ENCODE measurements at places on chromosomes 5 and 9. TPM values are rescaled to one million over a fixed set of nuclear protein-coding genes. Genes with fewer than 3 reads are reported as not detected.

DNA sequence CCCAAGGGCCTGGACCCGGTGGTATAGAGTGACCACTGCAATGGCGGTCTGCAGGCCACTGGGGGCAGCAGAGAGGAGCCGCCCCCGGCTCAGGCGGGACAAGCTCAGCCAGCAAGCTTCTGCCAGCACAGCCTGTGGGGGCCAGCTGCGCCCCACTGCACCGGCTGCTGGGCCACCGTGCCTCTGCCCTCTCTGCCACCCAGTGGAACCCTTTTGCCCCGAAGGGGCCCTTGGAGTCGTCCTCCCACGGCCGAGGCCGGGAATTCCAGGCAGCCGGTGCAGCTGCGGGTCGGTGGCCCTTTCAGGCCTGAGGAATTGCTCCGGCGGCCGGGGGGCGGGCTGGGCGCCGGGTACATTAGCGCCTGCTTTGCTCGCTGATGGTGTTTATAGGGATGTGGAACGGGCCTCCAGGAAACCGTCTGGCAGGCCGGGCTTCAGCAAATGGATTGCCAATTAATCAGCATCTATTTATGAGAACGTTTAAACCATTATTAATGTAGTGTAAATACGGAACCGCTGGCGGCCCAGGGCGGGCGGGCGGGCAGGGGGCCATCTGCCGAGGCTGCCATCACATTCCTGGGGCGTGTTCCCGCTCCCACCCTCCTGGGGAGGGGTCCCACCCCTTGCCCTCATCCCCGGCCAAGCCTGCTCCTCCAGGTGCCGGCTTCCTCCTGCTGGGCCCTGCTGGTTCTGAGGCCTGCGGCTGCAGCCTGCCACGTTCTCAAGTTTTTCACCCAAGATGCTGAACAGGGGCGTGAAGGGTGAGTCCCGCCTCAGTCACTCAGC, 127.4 kb downstream of the BARX1 start:
- peak overlapping the region; percentile 63 for H3K4me3 ChIP-seq
- no peaks in the 10 kb centered on the region for H3K4me1 ChIP-seq
- no peak overlapping the region for H3K27ac ChIP-seq
- peak; percentile 99 for DNase-seq
- no peaks in the 10 kb centered on the region for H3K27me3 ChIP-seq

DNA sequence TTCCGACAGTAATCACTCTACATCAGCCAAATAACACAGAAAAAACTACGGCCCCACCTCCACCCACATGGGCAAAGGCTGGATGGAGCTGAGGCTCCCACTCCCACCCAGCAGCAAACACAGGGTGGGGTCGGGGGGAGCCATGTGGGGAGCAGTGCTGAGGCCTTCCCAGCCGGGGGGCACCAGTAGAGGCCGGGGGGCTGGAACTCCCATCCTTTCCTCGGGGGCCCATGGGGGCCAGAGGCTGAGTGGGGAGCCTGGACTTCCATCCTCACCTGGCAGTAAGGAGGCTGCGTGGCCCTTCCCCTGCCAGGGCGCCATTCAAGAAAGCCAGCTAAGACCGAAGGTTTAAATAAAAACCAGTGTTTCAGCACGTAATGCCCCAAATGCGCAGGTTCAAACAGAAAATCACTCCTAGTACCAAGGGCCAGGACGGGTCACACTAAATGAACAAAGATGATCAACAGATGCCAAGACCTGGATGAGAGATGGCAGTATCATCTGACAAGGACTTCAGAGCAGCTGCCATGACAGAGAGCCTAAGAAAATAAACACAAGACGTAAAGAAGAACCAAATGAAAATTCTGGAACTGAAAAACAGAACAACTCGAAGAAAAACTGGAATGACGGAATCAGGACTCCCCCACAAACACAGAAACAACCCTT, 9.4 kb downstream of the CCDC127 start:
- H3K4me1 ChIP-seq = peaks cover 3% of the 10 kb centered on the region
- peak; percentile 62 for DNase-seq
- H3K27me3 ChIP-seq = no peaks in the 10 kb centered on the region
- H3K36me3 ChIP-seq = peaks cover 22% of the 10 kb centered on the region
- no peak overlapping the region for H3K4me3 ChIP-seq
- H3K27ac ChIP-seq = peak overlapping the region; percentile 3

CNTLN gene
- 17.7 TPM for total RNA-seq

GRCh38 chr9:121748074-121748473, 96.6 kb downstream of the DAB2IP start:
- H3K4me3 ChIP-seq = no peak overlapping the region
- H3K36me3 ChIP-seq = no peaks in the 10 kb centered on the region
- peaks cover 41% of the 10 kb centered on the region for H3K4me1 ChIP-seq
- H3K27ac ChIP-seq = peak overlapping the region; percentile 60

- no peak for DNase-seq
- no peaks in the 10 kb centered on the region for H3K4me1 ChIP-seq
- H3K36me3 ChIP-seq = no peaks in the 10 kb centered on the region
- no peaks in the 10 kb centered on the region for H3K27me3 ChIP-seq
- H3K27ac ChIP-seq = no peak overlapping the region
Observed at GRCh38 chr5:8184455-8185063, 315.6 kb downstream of the MTRR start.

GOLPH3 gene
- 88.7 TPM for total RNA-seq

SPARC gene
- total RNA-seq = 4,600 TPM

DNA sequence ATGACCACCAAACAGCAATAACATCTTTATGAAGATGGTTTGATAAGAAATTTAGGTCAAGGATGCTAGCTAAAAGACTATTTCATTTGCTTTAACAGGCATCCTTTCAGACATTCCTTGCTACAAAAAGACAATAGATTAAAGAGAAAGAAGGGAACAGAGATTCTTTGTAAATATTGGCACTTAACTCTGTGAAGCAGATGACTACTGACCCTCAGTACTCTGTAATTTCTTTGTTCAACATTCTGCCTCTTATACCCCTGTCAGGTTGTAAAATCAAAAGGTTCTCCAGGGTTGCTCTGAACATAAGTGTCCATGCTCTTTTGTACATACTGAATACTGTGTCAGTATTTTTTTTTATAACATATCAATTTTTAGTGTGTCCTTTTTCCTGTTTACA, 610.6 kb upstream of the GRAMD2B start:
- no peaks in the 10 kb centered on the region for H3K27me3 ChIP-seq
- H3K36me3 ChIP-seq = no peaks in the 10 kb centered on the region
- H3K4me3 ChIP-seq = no peak overlapping the region
- no peak for DNase-seq
- no peaks in the 10 kb centered on the region for H3K4me1 ChIP-seq
- no peak overlapping the region for H3K27ac ChIP-seq

RNF130 gene
- 28.6 TPM for total RNA-seq

DNA sequence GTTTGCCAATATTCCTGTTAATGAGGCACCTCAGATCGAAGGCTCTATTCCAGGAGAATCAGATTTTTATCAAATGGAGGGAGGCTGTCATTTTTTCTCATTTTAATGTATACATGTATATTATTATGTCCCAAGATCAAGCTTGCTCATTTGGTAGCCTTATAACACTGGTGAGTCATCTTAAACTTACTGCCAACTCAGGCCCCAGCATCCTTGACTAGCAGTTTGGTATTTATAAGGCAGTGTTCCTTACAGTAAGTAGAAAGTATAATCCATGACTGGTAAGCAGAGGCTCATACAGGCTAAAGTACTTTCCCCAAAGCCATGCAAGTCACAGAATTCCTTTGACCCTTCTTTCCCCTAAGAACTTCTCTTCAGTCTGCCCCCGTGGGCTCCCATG, 90.7 kb upstream of the NR3C1 start:
- peak overlapping the region; percentile 52 for H3K27ac ChIP-seq
- H3K4me1 ChIP-seq = peaks cover 28% of the 10 kb centered on the region
- H3K36me3 ChIP-seq = no peaks in the 10 kb centered on the region
- DNase-seq = no peak
- no peaks in the 10 kb centered on the region for H3K27me3 ChIP-seq

DNA sequence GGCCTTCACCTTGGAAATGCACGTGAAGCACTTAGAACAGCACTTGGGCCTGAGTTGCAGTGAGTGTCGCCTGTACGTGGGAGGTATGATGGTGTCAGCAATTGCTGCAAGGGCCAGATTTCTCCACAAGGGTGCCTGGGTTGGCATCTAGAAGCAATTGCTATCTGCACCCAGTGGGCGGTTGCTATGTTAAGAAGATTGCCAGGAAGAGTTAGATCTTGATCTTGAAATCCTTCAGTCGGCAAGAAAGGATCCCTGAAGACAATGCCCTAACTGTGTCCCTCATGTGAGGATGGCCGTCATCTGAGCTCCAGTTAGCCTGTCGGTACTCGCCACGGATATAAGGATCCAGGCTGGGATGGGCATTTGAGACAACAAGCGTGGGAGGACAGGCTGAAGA, 62.9 kb downstream of the MAMDC2 start:
- no peak overlapping the region for H3K4me3 ChIP-seq
- no peaks in the 10 kb centered on the region for H3K36me3 ChIP-seq
- peaks cover 10% of the 10 kb centered on the region for H3K4me1 ChIP-seq
- H3K27ac ChIP-seq = no peak overlapping the region
- DNase-seq = no peak

GRCh38 chr9:14119694-14120514, 194.0 kb downstream of the NFIB start:
- H3K36me3 ChIP-seq = peaks cover 25% of the 10 kb centered on the region
- H3K4me3 ChIP-seq = no peak overlapping the region
- H3K27ac ChIP-seq = no peak overlapping the region
- no peaks in the 10 kb centered on the region for H3K27me3 ChIP-seq

DNA sequence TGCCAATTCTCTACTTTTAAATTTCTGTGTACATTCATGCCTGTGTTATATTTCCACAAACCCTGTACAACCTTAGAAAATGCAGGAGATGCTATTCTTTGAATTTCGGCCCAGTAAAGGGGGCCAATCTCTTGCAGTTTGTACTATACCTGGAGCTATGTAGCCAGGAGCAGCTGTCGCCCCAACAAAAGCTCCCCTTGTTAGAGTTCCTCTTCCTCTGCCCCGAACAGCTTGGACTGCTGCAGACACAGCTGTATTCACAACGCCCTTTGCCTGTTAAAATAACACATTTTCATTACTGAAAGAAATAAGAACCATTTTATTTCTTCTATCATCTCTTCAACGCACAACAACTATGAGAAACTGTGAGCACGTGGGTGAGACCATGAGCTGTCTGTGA, 99.2 kb downstream of the GPR21 start:
- H3K27ac ChIP-seq = no peak overlapping the region
- H3K36me3 ChIP-seq = no peaks in the 10 kb centered on the region
- DNase-seq = no peak

DNA sequence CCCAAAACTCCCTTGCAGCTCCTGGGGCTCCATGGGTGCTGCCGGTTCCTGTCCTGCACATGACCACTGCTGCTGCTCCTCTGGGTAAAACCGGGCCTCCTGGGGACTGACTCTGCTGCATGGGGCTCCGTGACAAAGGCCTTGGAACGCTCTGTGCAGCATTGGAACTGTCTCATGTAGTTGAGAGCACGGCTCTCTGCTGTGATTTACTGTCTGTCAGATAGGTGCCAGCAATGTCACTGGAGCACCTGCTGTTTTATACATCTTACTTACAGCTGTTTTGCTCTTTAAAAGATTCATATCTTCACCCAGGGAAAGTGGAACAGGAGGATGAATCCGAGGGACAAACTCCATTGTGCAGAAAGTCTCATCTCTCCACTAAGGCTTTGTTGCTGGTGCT, 138.1 kb downstream of the YIPF5 start:
- H3K4me3 ChIP-seq = no peak overlapping the region
- no peak for DNase-seq
- H3K4me1 ChIP-seq = peaks cover 30% of the 10 kb centered on the region
- no peak overlapping the region for H3K27ac ChIP-seq
- H3K27me3 ChIP-seq = no peaks in the 10 kb centered on the region

RLN1 gene
- not detected for total RNA-seq

DNA sequence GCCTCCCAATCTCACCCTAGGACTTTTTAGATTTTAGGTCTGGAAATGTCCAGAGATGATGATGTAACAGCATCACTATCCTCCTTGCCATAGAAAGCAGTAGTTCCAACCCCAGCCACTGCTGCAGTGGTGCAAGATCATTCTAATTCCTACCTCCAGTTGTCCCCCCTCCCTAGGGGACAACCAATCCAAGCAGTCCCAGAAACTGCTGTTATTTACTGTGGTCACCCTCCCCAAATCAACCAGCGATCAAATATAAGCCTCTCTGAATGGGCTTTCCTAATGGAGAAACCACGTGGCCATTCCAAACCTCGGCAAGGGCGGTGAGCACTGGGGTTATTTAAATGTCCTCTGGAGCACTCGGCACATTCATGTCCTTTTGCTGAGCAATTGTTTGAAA, 159.8 kb downstream of the SLF1 start:
- no peaks in the 10 kb centered on the region for H3K4me1 ChIP-seq
- H3K27me3 ChIP-seq = peaks cover 12% of the 10 kb centered on the region
- no peak for DNase-seq
- H3K4me3 ChIP-seq = no peak overlapping the region
- H3K27ac ChIP-seq = no peak overlapping the region

GRCh38 chr5:99765011-99765410, 770.2 kb upstream of the FAM174A start:
- H3K27me3 ChIP-seq = no peaks in the 10 kb centered on the region
- no peak overlapping the region for H3K27ac ChIP-seq
- H3K4me3 ChIP-seq = no peak overlapping the region
- DNase-seq = no peak
- H3K36me3 ChIP-seq = no peaks in the 10 kb centered on the region

FRRS1L gene
- 0.36 TPM for total RNA-seq

GRCh38 chr5:82290908-82291307, 12.8 kb upstream of the RPS23 start:
- DNase-seq = no peak
- no peak overlapping the region for H3K4me3 ChIP-seq
- H3K27ac ChIP-seq = no peak overlapping the region

TIMD4 gene
- not detected for total RNA-seq

DNA sequence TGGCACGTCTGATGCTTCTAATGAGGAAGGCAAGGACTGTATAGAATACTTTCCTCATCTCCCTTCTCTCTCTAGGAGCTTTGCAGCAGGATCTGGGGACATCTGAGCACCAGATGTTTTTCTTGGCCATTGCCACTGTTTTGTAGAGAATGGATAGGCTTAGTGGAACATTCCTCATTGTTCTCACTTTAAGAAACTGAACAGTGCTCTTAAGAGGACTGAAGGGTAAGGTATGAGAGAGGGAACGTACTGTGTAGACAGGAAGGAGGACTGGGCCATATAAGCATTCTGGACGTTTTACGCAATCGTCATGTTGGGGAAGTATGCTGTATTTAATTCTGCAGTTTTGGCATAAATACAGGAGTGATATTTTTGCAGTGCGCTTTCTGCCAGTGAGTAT, 70.6 kb downstream of the SMARCA2 start:
- peaks cover 5% of the 10 kb centered on the region for H3K4me1 ChIP-seq
- H3K36me3 ChIP-seq = peaks cover 39% of the 10 kb centered on the region
- no peaks in the 10 kb centered on the region for H3K27me3 ChIP-seq
- no peak overlapping the region for H3K4me3 ChIP-seq
- no peak overlapping the region for H3K27ac ChIP-seq
